ENCODE measurements at places on chromosomes 13 and 19. TPM values are rescaled to one million over a fixed set of nuclear protein-coding genes. Genes with fewer than 3 reads are reported as not detected.

CARD8 gene
- total RNA-seq, result 38.8 TPM

GPR18 gene
- not detected for total RNA-seq

HS6ST3 gene
- total RNA-seq, result 21.3 TPM

PCDH9 gene
- 126 TPM for total RNA-seq

C1QTNF9 gene
- not detected for total RNA-seq

LHFPL6 gene
- 17.8 TPM for total RNA-seq

TMEM86B gene
- 4.4 TPM for total RNA-seq

MISP3 gene
- 0.63 TPM for total RNA-seq

DACT3 gene
- total RNA-seq, result 14.7 TPM

PSG3 gene
- not detected for total RNA-seq

RASIP1 gene
- total RNA-seq, result 7.5 TPM

KRTDAP gene
- total RNA-seq, result not detected

ALKBH6 gene
- total RNA-seq, result 9.7 TPM

USHBP1 gene
- total RNA-seq, result 1.3 TPM

Measured in parietal lobe (tissue), 2 donors.